ENCODE measurements at places on chromosomes 6 and 20.
A peak's percentile ranks its signal among the peaks of the same experiment; 100 is the strongest.

DNA sequence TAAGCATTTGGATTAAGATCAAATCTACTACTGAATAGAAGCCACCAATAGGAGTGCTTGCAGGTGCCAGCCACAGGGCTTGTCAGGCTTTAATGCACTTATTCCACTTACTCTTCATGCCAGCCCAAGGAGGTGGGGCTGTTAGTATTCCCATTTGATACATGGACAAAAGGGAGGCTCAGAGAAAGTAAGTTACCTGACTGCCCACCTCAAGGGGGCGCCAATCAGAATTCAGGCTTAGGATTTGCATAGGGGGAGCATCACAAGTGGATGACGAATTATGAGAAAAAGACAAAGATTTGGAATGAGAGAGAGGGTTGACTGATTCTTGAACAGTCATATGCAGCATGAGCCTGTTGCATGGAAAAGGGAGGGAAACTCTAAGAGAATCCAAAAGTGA, 188.4 kb upstream of the TSHZ2 start:
- peak; percentile 6 for DNase-seq

DNA sequence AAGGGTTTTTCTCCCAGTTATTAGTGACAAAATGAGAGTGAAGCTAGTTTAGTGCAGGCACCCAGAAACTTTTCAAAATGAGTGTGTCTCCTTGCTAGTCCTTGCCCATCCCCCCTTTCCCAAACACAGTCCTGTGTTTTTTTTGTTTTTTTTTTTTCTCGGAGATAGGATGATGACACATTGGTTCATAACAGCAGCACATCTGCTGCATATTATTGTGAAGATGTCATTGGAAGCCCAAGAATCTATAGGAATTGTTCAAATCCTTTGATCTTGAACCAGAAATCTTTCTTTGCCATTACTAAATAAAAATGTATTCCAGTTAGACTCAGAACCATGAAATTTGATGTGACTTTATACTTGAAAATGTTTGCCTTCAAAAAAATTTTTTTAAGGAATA, 162.4 kb downstream of the FRK start:
- DNase-seq = no peak

DNA sequence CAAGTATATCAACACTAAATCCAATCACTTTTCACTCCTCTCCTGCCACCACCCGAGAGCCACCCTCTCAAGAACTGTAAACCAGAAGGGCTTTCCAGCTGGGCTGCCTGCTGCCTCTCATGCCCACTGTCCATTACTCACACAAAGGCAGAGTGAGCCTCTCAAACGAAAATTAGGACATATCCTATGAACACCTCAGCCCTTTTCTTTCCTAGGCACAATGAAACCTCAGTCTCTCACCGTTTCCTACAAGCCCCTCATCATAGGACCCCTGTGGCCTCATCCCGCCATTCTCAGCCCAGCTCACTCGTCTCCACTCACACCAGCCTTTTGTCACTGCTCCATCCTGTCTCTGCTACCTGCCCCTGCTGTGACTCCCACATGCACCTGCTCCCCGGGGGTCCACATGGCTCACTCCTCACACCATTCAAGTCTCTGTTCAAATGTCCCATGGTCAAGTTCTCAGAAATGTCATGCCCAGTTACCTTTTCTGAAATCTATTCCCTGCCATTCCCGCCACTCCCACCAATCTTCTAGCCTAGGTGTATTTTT, 7.4 kb downstream of the HLA-F start:
- no peak for DNase-seq

GRCh38 chr6:170250981-170251775, 39.7 kb downstream of the DLL1 start:
- DNase-seq = no peak

GRCh38 chr6:1027795-1028569, 283.9 kb upstream of the FOXQ1 start:
- DNase-seq = no peak

DNA sequence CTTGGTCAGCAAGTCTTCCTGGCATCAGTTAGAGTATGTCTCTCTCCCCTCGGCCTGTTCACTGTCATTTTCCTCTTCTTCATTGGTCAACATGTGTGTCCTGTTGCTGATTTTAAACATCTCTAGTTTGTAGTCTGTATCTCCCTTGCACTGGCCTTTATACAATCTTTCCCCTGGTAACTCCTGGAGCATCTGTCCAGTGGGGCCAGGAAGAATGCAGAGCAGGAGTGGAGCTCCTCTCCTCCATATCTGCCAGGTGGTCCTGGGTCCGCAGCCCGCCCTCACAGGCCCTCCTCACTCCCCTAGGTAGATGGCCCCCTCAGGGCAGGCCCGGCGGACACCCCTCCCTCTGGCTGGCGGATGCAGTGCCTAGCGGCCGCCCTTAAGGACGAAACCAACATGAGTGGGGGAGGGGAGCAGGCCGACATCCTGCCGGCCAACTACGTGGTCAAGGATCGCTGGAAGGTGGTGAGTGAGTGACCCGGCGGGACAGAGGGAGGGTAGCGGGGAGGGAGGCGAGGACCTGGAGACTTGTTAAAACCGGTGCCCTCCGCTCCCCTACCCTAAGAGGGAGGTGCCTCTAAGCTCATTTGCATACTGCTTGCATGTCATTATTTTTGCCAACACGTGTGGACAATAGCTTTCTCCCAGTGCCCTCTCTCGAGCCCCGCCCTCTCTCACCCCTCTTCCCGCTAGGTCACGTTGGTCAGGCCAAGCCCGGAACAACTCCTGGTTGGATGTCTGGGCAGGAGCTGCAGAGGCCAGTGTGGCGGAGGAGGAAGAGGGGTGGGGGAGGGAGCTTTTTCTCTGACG, 3.2 kb downstream of the TTBK1 start:
- DNase-seq = no peak

- DNase-seq = peak; percentile 12
Measured at GRCh38 chr20:44650771-44651433, 597 bp downstream of the ADA start.

DNA sequence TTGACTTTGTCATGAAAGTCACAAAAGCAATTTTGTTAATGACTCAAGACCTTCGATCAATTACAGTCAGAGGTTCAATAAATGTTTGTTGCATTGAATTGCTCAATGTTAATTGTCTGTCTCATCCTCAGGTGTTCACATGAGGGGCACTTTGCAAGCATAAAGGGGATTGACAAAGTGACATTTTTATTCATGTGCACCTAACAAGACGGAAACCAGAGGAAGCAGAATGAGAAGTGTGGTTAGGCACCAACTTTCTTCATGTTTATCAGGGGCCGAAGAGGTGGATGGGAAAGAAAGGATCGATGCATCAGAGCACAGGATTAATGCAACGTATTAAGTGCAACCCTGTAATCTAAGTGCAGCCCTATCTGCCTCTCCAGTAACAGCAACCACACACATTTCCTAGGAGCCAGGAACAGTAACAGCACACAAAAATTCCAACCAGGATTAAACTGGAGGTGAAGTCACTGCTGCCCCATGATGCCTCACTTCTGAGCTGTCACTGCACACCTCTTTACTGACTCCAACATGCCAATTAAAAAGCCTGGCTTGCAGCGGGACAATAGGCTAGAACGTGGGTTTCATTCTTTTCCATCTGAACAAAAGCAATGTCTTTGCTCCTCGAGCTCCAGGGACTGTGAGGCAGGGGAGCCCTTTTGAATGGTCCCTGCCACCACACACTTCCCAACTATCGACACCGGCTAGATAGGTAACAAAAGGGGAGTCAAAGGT, 262.7 kb downstream of the CD83 start:
- DNase-seq = no peak

GRCh38 chr20:64082126-64082731, 2.0 kb downstream of the LKAAEAR1 start:
- no peak for DNase-seq

GRCh38 chr6:10610289-10610688, 84.1 kb downstream of the C6orf52 start:
- no peak for DNase-seq

GRCh38 chr20:19741924-19742323, 16.1 kb upstream of the RIN2 start:
- DNase-seq = no peak

DNA sequence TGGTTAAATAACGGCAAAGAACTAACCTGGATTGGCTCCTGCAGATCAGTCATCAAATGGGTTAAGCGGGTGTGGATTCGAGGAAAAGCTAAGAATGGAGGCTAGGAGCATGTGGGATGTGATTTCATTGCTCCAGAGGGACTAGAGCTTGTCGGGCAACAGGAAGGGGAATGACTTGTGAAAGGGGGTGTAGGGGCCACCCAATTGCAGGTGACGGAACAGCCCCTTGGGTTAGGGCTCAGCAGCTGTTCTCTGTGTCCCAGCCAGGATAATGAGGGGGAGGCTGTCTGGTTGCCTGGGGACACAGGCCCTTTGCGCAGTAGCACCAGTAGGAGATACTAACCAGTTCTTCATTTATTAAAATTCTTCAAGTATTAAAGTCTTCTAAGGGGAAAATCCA, 25.0 kb upstream of the MRPS18A start:
- DNase-seq = no peak

GRCh38 chr20:3710703-3711483, 1.5 kb downstream of the SIGLEC1 start:
- peak; percentile 49 for DNase-seq

DNA sequence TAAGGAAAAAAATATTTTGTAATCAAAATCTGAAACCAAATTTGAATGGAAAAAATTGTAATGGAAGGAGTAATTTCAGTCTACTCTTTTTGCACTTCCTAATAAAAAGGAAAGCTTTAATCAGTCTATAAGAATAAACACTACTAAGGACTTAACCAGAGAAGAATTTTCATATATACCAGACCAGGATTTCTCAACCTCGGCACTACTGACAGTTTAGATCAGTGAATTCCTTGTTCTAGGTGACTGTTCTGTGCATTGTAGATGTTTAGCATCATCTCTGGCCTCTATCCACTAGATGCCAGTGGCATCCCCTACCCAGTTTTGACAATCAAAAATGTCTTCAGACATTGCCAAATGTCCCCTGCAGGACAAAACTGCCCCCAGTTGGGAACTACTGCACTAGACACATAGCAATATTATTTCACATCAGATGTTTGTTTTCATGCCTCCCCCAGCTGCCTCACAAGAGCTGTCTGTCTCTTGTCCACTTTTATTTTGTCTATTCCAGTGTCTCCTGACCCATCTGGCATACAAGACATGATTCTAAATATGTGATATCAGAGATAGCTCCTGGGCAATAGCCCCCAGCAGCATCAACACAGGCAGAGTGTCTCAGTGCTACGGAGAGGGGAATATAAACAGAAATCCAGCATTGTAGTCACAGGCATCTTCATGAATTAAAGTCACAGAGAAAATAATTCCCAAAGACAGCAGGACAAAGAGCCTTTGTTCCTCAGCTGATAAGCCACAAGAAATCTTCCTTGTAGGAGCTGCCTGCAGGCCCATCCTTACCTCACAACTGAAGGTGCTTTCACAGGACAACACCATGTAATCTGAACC, 27.0 kb downstream of the DNAAF9 start:
- DNase-seq = no peak

- no peak for DNase-seq
Measured at GRCh38 chr20:44707018-44707579, 8.1 kb upstream of the CCN5 start.

- no peak for DNase-seq
Measured at GRCh38 chr20:38528167-38528566, 52.8 kb upstream of the ADIG start.

DNA sequence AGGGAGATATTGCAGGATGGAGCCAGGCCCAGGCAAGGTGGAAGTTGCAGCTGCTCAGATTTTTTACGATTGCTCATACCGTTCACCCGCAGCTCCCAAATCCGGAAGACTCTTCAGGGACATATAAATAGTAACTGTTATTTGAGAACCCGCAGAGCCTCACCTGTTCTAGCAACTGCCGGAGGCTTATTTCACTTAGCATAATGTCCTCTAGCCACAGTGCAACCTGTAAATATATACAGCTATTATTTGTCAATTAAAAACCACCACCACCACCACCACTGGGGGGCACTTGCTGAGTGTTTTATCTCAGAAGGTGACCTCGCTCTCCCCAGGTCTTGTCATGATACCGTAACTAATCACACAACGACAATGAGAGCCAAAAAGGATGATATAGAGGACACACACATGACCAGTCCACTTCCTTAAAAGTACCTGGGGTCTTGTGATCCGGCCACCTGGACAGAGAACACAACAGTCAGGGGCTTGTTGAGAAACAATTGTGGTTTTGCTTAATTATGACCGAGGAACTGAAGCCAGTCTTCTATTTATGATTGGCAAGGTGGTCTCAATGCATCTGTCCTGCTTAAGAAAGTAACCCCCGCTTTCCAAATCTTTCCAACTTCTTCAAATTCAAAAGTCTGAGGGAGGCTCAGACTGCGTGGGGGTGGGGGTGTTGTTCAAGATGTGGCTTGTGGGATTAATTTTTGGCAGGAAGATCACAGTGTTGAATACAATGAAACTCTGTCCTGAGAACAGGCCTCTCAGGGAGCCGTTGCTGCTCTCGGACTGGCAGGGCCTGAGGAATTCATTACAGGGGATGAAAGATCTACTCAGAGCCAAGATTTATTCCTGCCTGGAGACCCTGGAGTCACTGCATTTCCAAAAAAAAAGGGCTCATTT, 107.7 kb upstream of the PRND start:
- peak; percentile 69 for DNase-seq

- no peak for DNase-seq
Measured at GRCh38 chr6:170164271-170164900, 126.5 kb downstream of the DLL1 start.

GRCh38 chr6:136529710-136530109, 20.5 kb downstream of the MAP7 start:
- DNase-seq = no peak

DNA sequence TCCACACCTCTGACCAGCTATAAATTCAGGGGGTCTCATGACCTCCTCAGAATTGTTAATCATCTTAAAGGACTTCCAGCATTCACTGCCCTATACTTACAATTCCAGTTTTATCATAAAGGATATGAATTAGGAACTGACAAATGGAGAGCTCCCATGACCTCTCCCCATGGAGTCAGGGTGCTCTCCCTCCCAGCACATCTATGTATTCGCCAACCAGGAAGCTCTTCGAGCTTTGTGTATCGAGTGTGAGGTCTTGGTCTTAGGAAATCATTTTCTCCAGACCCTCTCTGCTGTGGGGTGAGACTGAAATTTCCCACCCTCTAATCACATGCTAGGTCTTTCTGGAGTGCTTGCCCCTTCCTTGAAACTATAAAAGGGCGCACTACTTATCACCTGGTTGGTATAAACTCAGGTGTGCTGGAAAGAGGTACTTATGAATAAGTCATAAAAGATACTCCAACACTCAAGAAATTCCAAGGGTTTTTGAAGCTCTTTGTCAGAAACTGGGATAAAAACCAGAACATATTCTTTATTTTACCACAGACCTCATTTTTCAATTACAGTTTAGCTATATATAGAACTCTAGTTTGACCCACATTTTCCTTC, 238.4 kb upstream of the OPRM1 start:
- DNase-seq = no peak
